ENCODE measurements at places on chromosomes 4 and X. TPM values are rescaled to one million over a fixed set of nuclear protein-coding genes. Genes with fewer than 3 reads are reported as not detected.

PNMA6F gene
- total RNA-seq = not detected

MND1 gene
- 4.4 TPM for total RNA-seq

DGKK gene
- not detected for total RNA-seq

F8A2 gene
- not detected for total RNA-seq

CACNA1F gene
- total RNA-seq = 0.28 TPM

PLAC1 gene
- not detected for total RNA-seq

MAGEC2 gene
- total RNA-seq = not detected

MGAT4D gene
- total RNA-seq = not detected

QRFPR gene
- total RNA-seq = 4.3 TPM

PABPC1L2B gene
- not detected for total RNA-seq

BST1 gene
- 0.80 TPM for total RNA-seq

MYL5 gene
- total RNA-seq = 22.2 TPM

GPRASP2 gene
- total RNA-seq = 3.1 TPM

NALF2 gene
- total RNA-seq = 0.60 TPM

CXorf51B gene
- total RNA-seq = not detected

PNMA6A gene
- 0.12 TPM for total RNA-seq

MAP7D2 gene
- total RNA-seq = 0.56 TPM

TEX13D gene
- total RNA-seq = not detected

NAP1L5 gene
- 1.0 TPM for total RNA-seq

MAGEB10 gene
- not detected for total RNA-seq

SLC49A3 gene
- total RNA-seq = 2.7 TPM

MAGEA6 gene
- total RNA-seq = not detected

RBMXL3 gene
- not detected for total RNA-seq

FAAH2 gene
- 4.8 TPM for total RNA-seq

MAGEB17 gene
- not detected for total RNA-seq

DLG3 gene
- 36.4 TPM for total RNA-seq

NEIL3 gene
- 3.8 TPM for total RNA-seq

HTRA3 gene
- total RNA-seq = 1.0 TPM

RAP1GDS1 gene
- 36.5 TPM for total RNA-seq

P2RY10 gene
- total RNA-seq = 0.60 TPM

SLC6A8 gene
- 62.0 TPM for total RNA-seq

FHIP1A gene
- 43.6 TPM for total RNA-seq
